BE2C (cell line): ENCODE measurements at places on chromosomes 7 and 10.

DNA sequence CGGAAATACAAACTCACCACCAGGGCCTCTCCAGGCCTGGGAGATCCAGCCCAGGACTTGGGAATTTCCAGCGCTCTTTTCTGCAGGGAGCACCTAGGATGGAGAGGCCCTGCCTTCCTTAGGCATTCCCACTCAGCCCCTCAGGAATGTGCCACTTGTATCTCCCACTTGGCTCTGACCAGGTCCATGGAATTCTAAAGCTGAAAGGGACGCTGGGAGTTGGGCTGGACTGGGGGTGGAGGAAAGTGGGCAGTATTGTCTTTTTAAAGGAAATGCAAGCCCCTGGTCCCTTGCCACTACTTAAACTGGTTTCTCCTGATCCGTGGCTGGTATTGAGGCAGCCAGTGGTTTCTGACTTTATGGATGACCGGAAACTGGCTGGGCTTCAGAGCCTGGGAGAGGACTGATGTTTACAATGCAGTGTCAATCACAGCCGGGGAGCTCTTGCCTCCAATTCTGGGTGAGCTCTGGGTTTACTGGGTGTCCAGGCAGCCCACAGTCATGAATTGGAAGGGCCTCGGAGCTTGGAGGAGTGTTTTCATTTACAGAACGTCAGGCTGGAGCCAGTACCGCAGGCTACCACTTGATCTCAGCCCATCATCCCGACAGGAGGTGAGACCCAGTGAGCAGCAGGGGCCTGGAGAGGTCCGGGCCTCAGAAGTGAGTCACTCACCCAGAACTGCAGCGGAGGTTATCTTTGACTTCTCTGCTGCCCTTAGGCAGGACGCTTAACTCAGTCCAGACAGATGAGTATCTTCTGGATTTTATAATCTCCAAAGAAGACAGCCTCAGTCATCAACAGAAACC, 27.3 kb downstream of the AGAP3 start:
- DNase-seq: peak; percentile 79

GRCh38 chr10:61634746-61635145, 28.0 kb upstream of the CABCOCO1 start:
- DNase-seq: no peak

- DNase-seq: no peak
Measured at GRCh38 chr7:14092331-14092730, 102.9 kb upstream of the ETV1 start.

- DNase-seq: no peak
Measured at GRCh38 chr7:111018960-111019736, 71.8 kb upstream of the LRRN3 start.

GRCh38 chr10:48454302-48455054, 148.0 kb downstream of the MAPK8 start:
- no peak for DNase-seq

GRCh38 chr10:69418052-69418752, 1.5 kb upstream of the TACR2 start:
- DNase-seq: no peak

DNA sequence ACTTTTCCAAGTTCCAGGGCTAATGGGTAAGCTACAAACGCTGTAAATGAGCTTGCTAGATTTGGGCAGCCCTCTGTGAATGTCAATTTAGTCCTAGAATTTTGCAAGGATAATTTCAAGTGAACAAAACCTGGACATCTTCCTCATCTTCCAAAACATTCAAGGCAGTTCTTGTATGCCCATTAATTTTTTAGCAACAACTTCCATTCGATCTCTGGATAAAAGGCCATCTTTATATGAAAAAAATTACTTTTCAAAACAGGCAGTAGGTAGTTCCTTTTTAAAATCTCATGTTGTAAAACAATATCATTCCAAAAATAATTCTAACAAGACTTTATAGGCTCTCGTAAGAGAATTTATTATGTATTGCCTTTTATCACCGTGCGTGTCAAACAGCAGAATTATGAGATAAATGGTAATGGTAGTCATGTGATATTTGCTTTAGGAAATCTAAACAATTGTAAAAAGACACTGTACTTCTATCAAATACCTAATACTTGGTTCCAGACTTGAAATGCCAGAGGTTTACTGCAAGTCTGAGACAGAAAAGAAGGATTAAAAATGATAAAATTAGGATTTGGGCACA, 143.7 kb upstream of the NRP1 start:
- DNase-seq: no peak

DNA sequence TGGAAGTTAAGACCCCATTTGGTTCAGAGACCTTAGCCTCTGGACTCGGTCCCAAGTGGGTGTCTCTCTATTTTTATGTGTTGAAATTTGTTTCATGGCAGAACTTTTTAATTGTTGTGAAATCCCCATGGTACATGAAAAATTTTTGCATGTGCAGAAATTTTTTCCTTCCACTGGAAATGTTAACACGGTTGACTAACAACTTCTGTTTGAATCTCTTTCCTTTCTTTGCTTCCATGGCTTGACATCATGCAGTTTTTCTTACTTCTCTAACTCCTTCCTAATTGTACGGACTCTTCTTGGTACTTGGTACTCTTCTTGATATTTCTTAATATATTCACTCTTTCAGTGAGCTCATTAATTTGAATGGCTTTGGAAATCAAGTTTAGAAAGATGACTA, 18.3 kb downstream of the MDFIC start:
- no peak for DNase-seq

GRCh38 chr7:84336766-84337165, 142.2 kb upstream of the SEMA3A start:
- no peak for DNase-seq

DNA sequence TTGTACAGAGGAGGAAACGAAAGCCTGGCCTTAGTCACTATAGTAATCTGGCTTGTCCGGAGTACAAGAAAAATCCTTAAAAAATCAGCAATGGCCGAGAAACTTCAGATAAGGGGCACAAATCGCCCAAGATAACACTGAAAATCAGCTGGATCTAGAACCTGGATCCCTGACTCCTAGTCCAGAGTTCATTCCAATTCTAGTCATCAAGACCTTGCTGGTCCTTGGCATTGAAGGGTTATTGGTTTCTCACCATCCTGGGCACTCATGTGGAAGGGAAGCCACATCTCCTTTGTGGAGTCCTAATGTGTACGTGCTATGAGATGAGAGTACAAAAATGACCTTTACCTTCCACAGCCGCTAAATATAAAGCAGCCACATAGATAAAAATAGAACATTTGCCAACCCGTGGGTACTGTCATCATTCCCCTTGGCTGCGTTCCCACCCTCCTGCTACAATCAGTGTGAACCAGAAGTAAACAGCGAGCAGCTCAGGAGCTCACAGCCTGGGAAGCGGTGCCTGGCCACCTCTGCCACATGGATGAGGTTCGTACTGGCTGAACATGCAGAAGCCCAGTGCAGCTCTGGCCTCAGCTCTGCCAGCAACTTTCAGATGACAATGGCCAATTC, 116.0 kb upstream of the PDLIM1 start:
- DNase-seq: peak; percentile 19
